ENCODE measurements at places on chromosomes 6 and 20.

DNA sequence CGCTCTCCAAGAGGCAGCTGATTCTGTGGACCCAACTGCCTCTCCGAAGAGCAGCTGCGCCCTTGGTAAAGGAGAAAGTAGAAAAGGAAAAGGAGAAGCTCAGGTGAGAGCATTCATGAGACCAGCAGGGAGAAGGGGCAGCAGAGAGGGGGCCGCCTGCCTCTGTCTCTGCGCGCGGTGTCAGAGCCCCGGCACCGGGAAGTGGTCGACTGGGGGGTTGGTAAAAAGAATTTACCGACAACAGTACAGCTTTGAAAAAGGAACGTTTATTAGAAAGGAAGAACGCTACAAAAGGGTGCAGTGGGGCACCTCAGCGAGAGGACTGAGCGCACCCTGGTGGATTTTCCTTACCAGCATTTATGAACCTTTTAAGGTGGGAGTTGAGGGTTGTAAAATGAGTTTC is 61.9 kb downstream of the GPR6 start:
- peak; percentile 42 for DNase-seq

- DNase-seq: no peak
Measured at GRCh38 chr6:52271852-52272460, 12.6 kb downstream of the MCM3 start.

DNA sequence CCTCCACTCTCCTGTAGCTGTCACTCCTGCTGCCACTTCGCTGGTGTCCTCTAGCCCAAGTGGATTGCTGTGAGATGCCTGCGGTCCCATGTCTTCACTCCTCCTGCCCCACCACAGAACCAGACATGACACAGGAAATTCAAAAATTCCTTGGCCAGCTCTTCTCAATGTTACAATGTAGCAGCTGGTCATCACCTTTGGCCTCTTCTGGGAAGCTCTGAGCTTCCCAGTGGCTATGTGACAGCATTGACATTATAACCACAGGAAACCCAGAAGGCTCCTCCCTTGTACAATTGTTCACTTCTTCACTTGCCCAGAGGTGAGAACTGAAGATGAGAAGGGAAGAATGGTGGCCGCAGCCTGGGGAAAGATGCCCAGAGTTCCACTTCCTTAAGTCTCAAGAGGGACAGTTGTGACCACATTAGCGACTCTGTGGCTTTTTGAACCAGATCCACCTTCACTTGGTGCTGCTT is 76.1 kb upstream of the NAA20 start:
- DNase-seq: no peak

DNA sequence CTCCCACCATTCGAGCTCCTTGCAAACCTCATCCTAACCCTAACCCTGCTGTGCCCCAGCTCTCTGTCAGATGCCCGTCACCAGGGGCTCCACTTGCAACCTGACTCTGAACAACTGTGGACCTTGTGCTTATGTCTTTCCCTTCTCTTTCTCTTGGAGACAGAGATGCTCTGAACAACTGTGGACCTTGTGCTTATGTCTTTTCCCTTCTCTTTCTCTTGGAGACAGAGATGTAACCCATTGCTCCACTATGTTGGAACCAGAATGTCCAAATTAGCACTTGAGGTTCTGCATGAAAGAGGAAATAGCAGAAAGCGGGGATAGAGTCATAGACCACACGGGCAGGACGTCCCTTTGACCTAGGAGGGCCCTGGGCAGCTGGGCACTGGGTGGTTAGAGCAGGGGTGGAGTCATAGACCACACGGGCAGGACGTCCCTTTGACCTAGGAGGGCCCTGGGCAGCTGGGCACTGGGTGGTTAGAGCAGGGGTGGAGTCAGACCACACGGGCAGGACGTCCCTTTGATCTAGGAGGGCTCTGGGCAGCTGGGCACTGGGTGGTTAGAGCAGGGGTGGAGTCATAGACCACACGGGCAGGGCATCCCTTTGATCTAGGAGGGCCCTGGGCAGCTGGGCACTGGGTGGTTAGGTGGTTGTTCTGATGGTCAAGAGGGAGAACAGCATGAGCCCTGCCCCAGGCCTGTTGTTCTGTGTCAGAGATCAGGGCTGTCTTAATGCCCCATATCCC is 22.2 kb downstream of the PCMTD2 start:
- DNase-seq: no peak

- no peak for DNase-seq
Measured at GRCh38 chr6:6619021-6619794, 30.7 kb downstream of the LY86 start.

- no peak for DNase-seq
Measured at GRCh38 chr6:150905769-150906168, 40.3 kb downstream of the MTHFD1L start.

- DNase-seq: no peak
Measured at GRCh38 chr20:49889001-49889934, 26.1 kb downstream of the SPATA2 start.

- no peak for DNase-seq
Measured at GRCh38 chr6:56536536-56536935, 106.2 kb downstream of the DST start.

DNA sequence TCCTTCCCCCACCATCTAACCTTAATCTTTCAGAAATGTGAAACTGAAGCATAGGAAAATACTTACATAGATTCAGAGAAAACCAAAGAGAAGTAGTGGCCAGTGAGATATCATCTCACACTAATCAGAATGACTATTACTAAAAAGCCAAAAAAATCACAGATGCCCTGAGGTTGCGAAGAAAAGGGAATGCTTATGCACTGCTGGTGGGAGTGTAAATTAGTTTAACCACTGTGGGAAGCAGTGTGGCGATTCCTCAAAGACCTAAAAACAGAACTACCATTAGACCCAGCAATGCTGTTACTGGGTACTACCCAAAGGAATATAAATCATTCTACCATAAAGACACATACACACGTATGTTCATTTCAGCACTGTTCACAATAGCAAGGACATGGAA is 9.2 kb upstream of the PREX1 start:
- DNase-seq: no peak

DNA sequence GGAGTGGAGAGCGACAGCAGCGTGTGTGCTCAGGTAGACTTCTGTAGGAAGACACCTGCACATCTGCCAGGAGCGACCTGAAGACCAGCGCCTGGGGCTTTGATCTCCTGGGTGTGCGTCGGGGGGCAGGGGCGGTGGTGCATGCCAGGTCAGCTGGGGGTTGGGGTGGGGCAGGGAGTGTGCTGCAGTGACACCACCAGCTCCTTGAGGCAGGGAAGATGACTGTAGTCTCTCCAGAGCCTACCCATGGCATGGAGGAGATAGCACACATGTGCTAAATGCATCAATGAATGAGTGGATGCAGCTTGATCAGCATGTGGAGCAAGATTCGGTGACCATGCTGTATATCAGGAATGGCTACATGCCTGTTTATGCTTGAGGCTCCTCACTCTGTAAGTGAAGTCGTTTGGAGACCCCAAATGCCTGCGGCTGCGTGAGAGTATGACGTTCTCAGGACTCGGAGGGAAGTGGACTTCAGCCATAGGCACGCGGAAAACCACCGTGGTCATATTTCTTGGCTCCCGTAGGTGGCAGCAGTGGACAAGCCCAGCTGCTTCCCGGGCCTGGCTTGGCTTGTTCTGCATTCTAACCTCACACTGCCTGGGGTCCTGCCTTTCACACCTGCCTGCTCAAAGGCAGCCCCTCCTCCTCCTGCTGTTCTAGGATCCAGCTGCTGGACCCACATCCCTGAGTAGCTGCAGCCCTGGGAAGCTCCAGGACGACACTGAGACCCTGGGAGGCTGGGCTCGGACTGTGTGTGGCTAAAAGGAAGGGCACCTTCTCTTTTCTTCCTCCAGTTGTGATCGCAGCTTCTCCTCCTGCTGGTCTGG is 39.4 kb upstream of the KCNK16 start:
- DNase-seq: peak; percentile 14

- DNase-seq: no peak
Measured at GRCh38 chr6:101113468-101114260, 232.5 kb upstream of the ASCC3 start.

DNA sequence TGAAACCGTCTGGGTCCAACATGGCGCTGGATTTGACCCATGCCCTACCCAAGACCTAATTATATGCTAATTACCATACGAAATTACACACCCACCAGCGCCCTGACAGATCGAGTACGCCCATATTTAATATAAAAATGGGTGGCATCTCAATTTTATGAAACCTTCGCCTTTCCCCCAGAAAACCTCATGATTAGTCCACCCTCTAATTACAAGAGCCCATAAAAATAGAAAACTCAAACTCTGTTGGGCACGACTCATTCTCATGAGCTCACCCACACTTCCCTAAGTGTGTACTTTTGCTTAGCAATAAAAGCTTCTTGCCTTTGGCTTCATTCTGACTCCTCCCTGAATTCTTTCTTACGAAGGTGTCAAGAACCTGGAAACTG is 136.4 kb downstream of the OR2B2 start:
- DNase-seq: no peak

DNA sequence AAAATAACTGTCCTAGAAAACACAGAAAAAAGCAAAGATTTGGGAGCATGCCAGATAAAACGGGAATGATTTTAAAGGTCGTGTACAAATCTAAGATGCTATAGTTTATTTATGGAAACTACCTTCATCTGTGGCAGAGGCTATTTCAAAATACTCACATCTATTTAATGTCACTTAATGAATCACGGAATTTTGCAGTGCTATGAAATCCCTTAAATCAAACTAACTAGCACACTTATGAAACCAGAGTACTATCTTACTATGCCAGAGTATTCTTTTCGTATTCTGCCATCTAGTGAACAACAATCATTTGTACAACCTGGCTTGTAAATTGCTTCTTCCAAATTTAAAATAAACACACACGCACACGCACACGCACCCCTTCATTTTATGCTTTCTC is 77.9 kb upstream of the BMP5 start:
- DNase-seq: no peak

- no peak for DNase-seq
Measured at GRCh38 chr6:168385037-168385759, 55.8 kb upstream of the SMOC2 start.
